Ascending aorta (tissue), 2 donors: ENCODE measurements at places on chromosomes 5 and 9. TPM values are rescaled to one million over a fixed set of nuclear protein-coding genes. Genes with fewer than 3 reads are reported as not detected.
A peak's percentile ranks its signal among the peaks of the same experiment; 100 is the strongest.

Gene TARS1
- total RNA-seq: 60.5 TPM

Gene EPB41L4A
- total RNA-seq: 9.4 TPM

Gene IGFBPL1
- total RNA-seq: 4.8 TPM

Gene ANKRD20A1
- total RNA-seq: 0.21 TPM

Gene ECSCR
- 51.6 TPM for total RNA-seq

Gene PLAC8L1
- total RNA-seq: not detected

Gene RNF38
- 16.1 TPM for total RNA-seq

GRCh38 chr5:133353741-133354140, 258.6 kb downstream of the FSTL4 start:
- DNase-seq: no peak

- peak; percentile 58 for DNase-seq
These were observed 2.1 kb downstream of the PCDHA8 start for GRCh38 chr5:140842798-140843733.

GRCh38 chr5:145976431-145977155, 40.2 kb downstream of the SH3RF2 start:
- no peak for DNase-seq

DNA sequence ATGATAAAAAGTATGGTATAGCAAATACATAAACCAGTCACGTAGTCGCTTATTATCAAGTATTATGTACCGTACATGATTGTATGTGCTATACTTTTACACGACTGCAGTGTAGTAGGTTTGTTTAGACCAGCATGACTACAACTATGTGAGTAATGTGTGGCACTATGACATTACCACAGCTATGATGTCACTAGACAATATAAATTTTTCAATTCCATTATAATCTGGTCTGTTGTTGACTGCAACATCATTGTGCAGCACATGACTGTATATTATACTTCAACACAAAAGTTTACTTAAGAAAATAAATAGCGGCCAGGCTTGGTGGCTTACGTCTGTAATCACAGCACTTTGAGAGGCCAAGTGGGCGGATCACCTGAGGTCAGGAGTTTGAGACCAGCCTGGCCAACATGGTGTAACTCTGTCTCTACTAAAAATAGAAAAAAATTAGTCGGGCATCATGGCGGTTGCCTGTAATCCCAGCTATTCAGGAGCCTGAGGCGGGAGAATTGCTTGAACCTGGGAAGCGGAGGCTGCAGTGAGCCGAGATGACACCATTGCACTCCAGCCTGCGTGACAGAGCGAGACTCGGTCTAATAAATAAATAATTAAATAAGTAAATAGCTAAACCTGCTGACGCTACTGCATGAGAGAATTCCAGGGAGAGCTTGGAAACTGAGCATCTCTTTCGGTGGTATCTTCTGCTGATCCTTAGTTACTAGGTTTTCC, 24.6 kb upstream of the JADE2 start:
- DNase-seq: peak; percentile 18

- DNase-seq: no peak
These were observed 115.3 kb downstream of the CD180 start for GRCh38 chr5:67081261-67081660.

GRCh38 chr9:129175825-129176633, 2.0 kb downstream of the IER5L start:
- DNase-seq: peak; percentile 90

DNA sequence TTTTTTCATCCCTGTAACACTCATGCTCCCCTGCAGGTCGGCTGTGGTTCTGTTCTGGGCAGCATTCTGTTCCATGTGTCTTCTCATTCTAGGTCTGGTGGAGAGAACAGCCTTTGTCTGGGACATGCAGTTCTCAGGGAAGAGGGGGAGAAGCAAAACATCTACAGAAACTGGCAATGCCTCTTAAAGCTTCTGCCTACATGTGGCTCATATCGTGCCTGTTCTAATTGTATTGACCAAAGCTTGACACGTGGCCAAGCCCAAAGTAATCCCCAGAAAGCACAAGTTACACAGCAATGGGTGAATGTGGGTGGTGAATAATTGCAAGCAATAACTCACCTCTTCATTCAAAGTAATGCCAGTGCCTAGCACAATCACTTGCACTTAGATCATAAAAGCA, 218.2 kb upstream of the IL12B start:
- DNase-seq: no peak

- no peak for DNase-seq
These were observed 13.0 kb downstream of the ROR2 start for GRCh38 chr9:91937056-91937455.

- no peak for DNase-seq
These were observed 32.4 kb downstream of the CEP72 start for GRCh38 chr5:644509-644908.

DNA sequence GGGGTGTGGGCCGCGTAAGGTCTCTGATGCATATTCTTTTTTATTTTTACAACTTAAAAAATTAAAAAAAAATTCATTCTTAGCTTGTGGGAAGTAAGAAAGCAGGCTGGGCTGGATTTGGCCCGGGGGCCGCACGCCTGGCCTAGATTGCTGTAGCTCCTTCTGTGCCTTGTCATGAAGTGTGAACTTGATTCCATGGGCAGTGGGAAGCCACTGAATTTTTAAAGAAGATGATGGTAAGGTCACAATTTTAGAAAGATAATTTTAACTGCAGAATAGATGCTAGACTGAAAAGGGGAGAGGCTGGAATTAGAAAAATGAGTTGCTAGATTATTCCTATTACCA, 56.1 kb downstream of the EHMT1 start:
- DNase-seq: no peak

- DNase-seq: no peak
These were observed 207.7 kb downstream of the SREK1 start for GRCh38 chr5:66351813-66352212.

GRCh38 chr9:135890190-135891026, 16.9 kb downstream of the CAMSAP1 start:
- DNase-seq: no peak

- DNase-seq: no peak
These were observed 107.2 kb upstream of the NFIL3 start for GRCh38 chr9:91530829-91531228.

GRCh38 chr5:145221416-145221815, 613.7 kb downstream of the PRELID2 start:
- DNase-seq: no peak

DNA sequence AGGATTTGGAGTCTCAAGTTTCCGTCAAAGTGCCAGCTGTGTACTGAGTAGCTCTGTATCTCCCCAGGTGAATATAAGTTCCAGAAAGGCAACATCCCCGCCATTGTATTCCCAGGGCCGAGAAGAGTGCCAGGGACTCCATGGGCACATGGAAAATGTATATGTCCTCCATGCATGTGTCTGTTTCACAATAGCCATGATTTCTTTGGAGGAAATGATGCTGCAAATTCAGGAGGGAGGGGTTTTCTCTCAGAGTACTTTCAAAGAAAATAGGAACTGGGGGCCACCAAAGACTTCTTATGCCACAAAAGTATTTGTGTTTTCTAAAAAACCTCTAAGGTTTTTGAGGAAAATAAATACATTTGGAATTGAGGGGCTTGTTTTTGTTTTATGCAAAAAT, 524.6 kb downstream of the BNC2 start:
- no peak for DNase-seq

GRCh38 chr5:93078082-93079038, 502.7 kb downstream of the NR2F1-AS1 start:
- peak; percentile 73 for DNase-seq

DNA sequence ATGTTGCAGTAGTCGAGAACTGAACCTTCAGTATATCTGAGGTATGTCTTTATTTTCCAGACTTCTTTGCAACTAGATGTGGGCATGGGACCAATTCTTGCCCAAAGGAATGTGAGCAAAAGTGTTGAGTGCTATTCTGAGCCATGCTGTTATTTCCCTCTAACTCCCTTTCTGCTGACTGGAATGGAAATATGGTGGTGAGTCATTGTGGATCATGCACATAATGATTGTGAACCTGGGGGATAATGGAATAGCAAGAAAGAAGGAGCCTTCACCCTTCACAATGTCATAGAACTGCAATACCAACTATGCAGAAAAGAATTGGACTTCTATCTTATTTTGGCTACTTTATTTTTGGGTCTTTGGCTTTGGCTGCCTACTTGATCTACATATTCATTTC, 10.3 kb upstream of the DOCK2 start:
- no peak for DNase-seq

DNA sequence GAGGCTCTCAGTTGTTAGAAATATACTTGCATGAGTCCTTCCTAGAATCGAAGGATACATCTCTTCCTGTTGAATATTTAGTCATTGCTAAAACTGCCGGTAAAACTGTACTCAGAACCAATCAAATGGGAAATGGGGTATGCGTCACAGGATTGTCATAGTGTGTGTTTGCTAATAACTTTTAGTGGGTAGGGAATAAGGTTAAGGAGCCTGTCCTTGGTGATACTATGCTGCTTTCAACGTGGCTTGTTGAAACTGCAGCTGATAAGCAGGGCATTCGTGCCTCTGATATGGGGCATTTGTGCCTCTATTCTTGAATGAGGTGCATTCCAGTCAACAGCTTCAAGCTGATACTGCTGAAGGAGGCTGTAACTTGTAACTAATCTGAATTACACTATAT, 26.6 kb downstream of the HABP4 start:
- no peak for DNase-seq

GRCh38 chr5:65647941-65648340, 23.1 kb downstream of the SHLD3 start:
- DNase-seq: no peak

GRCh38 chr5:132498686-132499271, 8.2 kb upstream of the IRF1 start:
- DNase-seq: peak; percentile 58

GRCh38 chr5:12354686-12355085, 450.4 kb upstream of the CTNND2 start:
- DNase-seq: no peak

- DNase-seq: no peak
These were observed 256.3 kb upstream of the C9orf72 start for GRCh38 chr9:27829621-27830020.

GRCh38 chr5:55418994-55419968, 111.5 kb downstream of the MTREX start:
- DNase-seq: no peak
